ENCODE measurements at places on chromosomes 7 and 10.

DNA sequence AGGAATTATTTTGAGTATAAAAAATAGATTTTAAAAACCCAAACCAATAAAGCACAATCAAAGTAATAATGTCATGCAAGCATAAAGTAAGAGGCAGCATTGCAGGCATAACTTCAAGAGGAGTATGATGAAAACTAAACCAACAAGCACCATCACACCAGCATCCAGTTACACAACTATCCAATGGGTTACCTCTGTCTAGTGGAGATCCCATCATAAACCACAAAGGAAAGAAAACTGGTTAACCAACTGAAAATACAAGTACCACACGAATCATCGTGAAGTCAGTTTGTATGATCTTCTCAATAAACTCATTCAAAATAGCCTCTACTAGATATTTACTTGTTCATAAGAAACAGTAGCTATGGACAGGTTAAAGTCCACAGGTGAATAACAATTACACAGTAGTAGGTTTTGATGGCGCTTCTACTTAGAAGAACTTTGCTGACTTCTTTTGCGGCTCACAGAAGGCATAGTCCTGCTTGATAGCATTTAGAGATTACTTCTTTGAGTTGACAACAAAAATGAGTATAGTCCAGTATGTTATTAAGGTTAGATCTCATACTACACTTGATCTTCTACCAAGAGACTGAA is 116.6 kb downstream of the MICU1 start:
- DNase-seq, result no peak

DNA sequence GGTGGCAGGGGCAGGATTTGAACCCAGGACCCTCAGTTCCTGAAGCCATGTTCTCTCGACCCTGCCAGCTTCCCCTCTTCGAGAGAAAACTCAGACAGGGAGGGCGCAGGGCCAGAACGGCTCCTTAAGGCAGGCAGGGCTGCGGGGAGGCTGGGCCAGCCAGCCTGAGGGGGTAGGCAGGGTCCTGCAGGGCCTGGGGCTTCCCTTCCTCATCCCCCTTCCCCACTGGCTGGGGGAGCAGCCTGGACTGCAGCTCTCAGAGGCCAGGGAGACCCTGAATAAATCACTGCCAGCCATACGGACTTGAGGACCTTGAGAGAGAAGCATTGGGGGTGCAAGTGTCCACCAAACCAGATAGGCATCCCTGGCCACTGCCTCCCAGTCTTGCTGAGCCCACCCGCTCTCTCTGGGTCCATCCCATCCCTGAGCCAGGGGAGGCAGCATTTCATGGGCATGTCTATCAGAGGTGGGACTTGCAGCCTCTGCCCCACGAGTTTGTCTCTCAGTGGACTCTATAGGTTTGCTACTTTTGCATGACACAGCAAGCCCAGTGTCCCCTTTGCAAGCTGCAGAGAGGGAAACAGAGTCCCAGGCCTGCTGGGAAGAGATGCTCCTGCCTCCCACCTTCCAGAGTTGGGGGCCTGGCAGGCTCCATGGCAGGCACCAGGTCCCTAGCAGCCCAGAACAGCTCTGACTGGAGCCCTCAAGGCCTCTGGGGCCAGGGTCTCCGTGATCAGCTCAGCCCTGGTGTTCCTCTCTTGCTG is 70.9 kb downstream of the MYL10 start:
- DNase-seq, result no peak

GRCh38 chr7:80432166-80432565 is 79.7 kb downstream of the GNAT3 start:
- DNase-seq, result no peak

GRCh38 chr7:91068136-91068795 is 196.0 kb upstream of the FZD1 start:
- DNase-seq, result no peak

GRCh38 chr10:3720228-3721019 is 64.6 kb downstream of the KLF6 start:
- peak; percentile 51 for DNase-seq

GRCh38 chr10:30821994-30822692 is 192.6 kb upstream of the LYZL2 start:
- DNase-seq, result no peak

- no peak for DNase-seq
Measured at GRCh38 chr10:128741680-128742079, 615.5 kb upstream of the MKI67 start.

- DNase-seq, result no peak
Measured at GRCh38 chr10:99526861-99527504, 5.8 kb upstream of the NKX2-3 start.

DNA sequence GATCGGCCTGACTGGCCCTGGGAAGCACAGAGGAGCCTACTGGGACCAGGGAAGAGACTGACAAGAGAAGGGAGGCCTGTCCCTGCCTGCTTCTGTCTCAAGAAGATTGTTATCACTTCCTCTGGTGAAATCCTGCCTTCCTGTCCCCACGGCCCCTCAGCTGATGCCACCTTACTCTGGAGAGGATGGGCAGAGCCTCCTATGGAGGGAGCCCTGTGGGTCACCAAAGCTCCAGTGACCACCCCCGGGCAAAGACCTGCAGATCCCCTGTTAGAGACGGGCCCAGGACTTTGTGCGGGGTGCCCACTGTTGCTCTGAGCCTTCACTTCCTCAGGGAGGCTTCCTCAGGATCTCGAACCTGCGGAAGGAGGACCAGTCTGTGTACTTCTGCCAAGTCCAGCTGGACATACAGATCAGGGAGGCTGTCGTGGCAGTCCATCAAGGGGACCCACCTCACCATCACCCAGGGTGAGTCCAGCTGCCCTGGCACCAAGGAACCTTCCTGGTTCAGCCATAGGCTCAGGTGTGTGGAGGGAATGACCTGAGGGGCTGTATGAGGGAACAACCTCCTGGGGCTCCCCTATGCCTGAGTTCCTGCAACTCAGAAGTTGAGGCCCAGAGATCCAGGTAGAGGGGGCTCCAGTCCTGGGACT is 1.4 kb upstream of the PILRB start:
- no peak for DNase-seq

GRCh38 chr7:150971242-150972022 is 6.7 kb downstream of the KCNH2 start:
- DNase-seq, result no peak

- DNase-seq, result peak; percentile 16
Measured at GRCh38 chr10:34139559-34139958, 675.5 kb downstream of the PARD3 start.

- peak; percentile 6 for DNase-seq
Measured at GRCh38 chr10:131850383-131850870, 50.4 kb upstream of the PPP2R2D start.
